ENCODE measurements at places on chromosomes 7 and 10. TPM values are rescaled to one million over a fixed set of nuclear protein-coding genes. Genes with fewer than 3 reads are reported as not detected.
A peak's percentile ranks its signal among the peaks of the same experiment; 100 is the strongest.

- no peak for DNase-seq
- H3K36me3 ChIP-seq = no peaks in the 10 kb centered on the region
- no peak overlapping the region for H3K4me3 ChIP-seq
- peaks cover 9% of the 10 kb centered on the region for H3K4me1 ChIP-seq
Measured at GRCh38 chr7:133025056-133025455, 56.8 kb downstream of the CHCHD3 start.

DNA sequence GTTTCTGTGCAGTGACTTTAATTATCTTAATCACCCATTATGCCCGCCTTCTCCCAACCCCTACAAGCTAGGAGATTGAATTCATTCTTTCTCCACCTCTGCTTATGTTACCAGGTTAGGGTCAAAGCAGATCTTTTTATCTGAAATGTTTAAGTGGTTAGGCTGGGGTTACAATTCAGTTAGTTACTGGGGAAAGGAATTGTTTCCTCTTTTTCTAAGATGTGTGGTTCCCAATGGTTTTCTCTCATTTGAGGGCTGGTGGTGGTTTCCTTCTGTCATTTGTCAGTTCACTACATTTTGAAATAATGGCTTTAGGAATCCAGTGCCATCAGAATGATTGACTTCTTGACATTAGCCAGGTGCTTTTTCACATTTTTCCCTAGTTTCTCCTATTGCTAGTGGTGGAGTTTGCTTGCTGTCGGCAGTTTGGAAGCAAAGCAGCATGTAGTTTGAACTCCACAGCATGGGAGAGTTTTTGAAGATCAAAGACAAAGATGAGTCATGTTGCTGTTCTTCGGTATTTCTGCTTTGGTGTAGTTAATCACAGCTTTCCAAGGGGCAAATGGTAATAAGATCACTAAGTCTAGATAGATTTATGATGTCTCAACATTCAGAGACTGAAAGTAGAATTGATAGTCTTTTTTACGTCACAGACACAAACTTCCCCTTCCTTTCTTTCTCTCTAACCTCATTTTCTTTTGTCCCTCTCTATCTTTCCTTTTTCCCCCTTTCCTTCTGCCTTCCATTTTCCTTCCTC, 168.2 kb downstream of the SND1 start:
- no peaks in the 10 kb centered on the region for H3K36me3 ChIP-seq
- no peak overlapping the region for H3K4me3 ChIP-seq
- no peaks in the 10 kb centered on the region for H3K27me3 ChIP-seq
- no peak overlapping the region for H3K27ac ChIP-seq

GRCh38 chr7:30276203-30276900, 8.0 kb upstream of the ZNRF2 start:
- no peak overlapping the region for H3K27ac ChIP-seq
- no peak for DNase-seq
- H3K4me1 ChIP-seq = no peaks in the 10 kb centered on the region
- no peak overlapping the region for H3K4me3 ChIP-seq

DNA sequence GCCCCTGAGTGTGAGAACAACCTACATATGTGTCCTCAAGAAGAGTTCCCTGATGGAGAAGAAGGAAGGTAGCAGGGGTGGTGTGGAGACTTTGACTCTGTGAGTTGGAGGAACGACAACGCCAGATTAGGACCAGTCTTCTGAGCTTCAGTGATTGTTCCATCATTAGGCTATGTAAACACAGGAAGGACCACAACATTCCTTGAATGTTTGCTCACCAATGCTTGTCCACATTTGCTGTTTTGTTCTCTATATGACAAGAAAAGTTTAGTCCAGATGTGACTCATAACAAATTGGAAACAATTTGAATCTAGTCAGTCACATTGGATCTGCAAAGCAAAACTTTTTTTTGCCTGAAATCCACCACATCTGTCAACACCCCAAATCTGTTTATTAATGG, 62.7 kb downstream of the ENTPD1 start:
- H3K4me3 ChIP-seq = no peak overlapping the region
- DNase-seq = no peak
- H3K36me3 ChIP-seq = no peaks in the 10 kb centered on the region

DNA sequence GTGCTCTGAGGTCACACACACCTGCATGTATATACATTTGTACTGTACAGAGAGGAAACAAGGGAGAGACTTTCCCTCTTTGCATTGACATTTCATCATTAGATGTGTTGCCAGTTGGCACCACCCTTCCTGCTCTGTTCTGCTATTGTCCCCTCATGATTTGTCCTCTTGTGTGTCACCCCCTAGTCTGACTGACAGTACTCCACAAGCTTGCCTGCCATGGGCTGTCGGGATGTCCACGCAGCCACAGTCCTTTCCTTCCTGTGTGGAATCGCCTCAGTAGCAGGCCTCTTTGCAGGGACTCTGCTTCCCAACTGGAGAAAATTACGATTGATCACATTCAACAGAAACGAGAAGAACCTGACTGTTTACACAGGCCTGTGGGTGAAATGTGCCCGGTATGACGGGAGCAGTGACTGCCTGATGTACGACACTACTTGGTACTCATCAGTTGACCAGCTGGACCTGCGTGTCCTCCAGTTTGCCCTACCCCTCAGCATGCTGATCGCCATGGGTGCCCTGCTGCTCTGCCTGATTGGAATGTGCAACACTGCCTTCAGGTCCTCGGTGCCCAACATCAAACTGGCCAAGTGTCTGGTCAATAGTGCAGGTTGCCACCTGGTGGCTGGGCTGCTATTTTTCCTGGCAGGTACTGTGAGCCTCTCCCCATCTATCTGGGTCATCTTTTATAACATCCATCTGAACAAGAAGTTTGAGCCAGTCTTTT, 9.4 kb downstream of the CLDN12 start:
- peaks cover 7% of the 10 kb centered on the region for H3K36me3 ChIP-seq
- peaks cover 7% of the 10 kb centered on the region for H3K4me1 ChIP-seq
- H3K27me3 ChIP-seq = no peaks in the 10 kb centered on the region
- H3K4me3 ChIP-seq = no peak overlapping the region
- H3K27ac ChIP-seq = no peak overlapping the region

DNA sequence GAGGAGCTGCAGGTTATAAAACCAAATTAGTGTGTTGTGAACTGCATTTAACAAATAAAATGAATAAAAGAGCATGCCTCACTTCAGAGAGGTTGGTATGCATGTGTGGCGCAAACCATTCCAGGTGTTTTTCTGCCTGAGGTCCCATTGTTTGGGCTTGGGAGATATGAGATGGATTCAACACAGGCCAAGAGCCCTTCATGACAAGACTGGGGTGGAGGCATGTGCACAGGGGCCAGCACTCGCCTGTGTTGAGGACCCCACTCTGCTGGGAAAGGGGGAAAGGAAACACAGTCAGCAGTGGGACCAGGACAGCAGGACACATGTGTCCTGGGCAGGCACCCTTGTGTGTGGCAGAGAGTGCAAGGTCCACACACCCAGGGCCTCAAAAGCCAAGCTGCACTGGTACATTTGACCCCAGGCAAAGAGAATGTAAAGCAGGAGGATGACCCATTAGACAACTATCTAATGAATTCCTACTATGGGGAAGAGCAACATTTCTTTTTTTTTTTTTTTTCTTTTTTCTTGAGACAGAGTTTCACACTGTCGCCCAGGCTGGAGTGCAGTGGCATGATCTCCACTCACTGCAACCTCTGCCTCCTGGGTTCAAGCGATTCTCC, 9.2 kb upstream of the SLC18A3 start:
- no peaks in the 10 kb centered on the region for H3K4me1 ChIP-seq
- no peak overlapping the region for H3K4me3 ChIP-seq

DNA sequence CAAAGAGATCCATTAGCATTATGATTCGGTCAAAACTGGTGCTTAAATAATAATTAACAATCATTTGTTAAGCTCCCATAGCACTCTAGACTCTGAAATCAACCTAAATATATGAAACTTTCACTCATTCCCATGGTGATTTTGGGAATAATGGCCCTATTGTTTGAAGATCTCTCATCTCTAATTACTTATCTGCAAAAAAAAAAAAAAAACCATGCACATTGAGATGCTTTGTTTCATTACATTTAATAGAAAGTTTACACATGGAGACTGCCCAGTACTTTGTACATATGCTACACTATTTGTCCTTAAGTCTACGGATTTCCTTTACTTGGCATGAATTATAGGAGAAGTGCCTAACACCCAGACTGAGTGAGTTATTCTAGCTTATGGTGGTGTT, 280.6 kb upstream of the MEOX2 start:
- H3K27ac ChIP-seq = no peak overlapping the region
- no peak overlapping the region for H3K4me3 ChIP-seq
- no peak for DNase-seq
- no peaks in the 10 kb centered on the region for H3K36me3 ChIP-seq
- H3K27me3 ChIP-seq = no peaks in the 10 kb centered on the region

DNA sequence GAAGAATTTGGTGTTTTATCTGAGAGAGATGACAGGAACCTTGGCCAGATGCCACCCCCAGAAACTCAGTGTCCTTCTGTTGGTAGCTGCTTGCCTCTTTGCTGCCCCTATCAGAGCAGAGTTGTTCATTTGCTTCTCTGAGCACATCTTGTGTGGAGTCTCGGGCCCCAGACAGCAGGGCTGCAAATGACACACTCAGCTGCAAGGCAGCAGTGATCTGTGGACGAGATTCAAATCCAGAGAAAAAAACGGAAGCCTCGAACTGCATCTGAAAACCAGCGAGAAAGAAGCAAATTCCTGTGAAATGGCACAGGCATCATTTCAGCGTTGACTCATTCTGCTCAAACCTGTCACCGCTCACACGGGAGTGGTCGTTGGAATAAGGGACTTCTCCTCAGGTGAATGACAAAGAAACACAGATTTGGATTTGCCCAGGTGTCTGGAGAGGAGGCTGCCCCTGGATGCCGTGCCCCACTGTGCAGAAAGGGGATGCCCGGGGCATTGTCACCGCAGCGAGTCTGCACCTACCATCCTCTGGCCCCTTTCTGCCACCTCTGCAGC, 144.7 kb downstream of the PFKFB3 start:
- H3K4me3 ChIP-seq = peak overlapping the region; percentile 33
- DNase-seq = no peak
- H3K36me3 ChIP-seq = no peaks in the 10 kb centered on the region
- no peaks in the 10 kb centered on the region for H3K27me3 ChIP-seq

DNA sequence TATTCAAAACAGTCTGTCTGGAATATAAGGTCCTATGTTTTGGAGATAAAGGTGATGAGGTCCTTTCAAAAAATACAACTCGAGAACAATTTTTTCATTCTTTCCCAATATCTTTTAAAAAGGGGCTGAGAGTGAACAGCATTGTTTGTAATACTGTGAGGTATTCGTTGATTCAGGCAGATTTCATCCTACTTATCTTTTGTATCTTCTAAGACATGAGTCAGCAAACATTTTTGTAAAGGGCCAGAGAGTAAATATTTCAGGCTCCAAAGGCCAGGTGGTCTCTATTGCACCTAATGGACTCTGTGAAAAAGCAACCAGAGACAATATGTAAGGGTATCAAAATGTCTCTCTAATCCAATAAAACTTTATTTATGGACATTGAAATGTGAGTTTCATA, 8.1 kb upstream of the ANK3 start:
- no peaks in the 10 kb centered on the region for H3K4me1 ChIP-seq
- no peak for DNase-seq
- no peaks in the 10 kb centered on the region for H3K27me3 ChIP-seq
- no peaks in the 10 kb centered on the region for H3K36me3 ChIP-seq
- H3K27ac ChIP-seq = no peak overlapping the region

DNA sequence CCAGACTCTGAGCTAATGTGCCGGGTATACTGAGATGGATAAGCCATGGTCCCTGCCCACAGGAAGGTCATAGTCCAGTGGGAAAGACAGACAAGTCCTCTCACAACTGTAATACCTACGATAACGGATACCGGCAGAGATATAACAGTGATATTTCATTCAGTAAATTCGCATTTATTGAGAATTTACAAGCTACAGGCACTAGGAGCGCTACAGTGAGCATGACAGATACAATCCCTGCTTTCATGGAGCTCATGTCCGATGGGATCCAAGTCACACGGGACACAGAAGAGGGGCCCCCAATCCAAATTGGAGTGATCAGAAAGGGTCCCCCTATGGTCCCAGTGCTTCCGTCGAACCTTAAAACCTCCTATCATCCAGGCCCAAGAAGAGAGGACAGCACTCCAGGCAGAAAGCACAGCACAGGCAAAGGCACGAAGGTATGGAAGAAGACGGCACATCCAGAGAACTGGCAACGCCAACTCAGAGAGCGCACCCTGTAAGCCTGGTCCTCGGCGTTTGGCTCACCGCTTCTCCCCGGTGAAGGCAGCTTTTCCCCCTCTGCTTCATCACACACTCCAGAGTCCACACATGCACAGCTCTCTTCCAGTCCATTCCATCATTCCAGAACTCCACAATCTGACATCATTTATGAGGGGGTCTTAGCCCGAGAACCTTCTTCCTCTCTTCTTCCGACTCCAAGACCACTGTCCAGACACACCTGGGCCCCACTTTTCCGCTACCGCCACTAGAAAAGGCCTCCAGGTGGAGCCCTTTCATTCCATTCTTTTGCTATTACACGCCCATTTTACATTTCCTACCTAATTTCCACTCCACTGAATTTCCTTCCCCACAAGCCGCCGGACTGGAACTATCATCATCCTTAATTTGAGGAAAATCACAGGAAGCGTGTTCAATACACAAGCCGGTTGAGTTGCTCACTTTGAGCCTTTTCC, 47.8 kb upstream of the NKX2-3 start:
- no peak for DNase-seq
- no peak overlapping the region for H3K27ac ChIP-seq
- H3K4me3 ChIP-seq = no peak overlapping the region
- H3K4me1 ChIP-seq = no peaks in the 10 kb centered on the region
- no peaks in the 10 kb centered on the region for H3K27me3 ChIP-seq
- no peaks in the 10 kb centered on the region for H3K36me3 ChIP-seq

DNA sequence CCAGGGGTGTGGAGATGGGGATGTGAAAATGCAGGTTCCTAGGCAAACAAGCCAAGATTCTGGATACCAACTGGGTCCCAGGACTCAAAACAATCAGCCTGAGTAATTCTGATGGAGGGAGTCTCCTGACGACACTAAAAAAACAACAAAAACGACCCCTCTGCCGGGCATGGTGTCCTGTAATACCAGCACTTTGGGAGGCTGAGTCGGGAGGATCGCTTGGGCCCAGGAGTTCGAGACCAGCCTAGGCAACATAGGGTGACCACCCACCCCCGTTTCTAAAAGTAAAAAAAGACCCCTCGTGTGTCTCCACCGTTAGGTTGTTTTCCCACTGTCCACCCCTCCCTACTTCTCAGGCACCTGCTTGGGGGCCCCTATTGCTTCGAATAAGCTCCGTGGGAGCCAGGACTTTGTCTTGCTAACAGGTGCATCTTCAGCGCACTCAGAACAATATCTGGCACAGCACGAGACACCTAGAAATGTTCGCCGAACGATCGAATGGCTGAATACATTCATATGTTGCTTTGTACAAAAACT, 743 bp upstream of the NRF1 start:
- peaks cover 11% of the 10 kb centered on the region for H3K4me1 ChIP-seq
- no peaks in the 10 kb centered on the region for H3K36me3 ChIP-seq
- DNase-seq = no peak
- H3K27ac ChIP-seq = peak overlapping the region; percentile 84

Gene HOXA6
- total RNA-seq = not detected

Gene NPTX2
- total RNA-seq = 99.9 TPM

Gene C10orf62
- total RNA-seq = 1.2 TPM

Gene WDR86
- total RNA-seq = not detected

Gene CALCR
- total RNA-seq = not detected

Gene SVIL
- 349 TPM for total RNA-seq

Gene HKDC1
- total RNA-seq = not detected

Data from thoracic aorta (tissue), 2 donors.